ENCODE measurements at places on chromosomes 3 and 15.

DNA sequence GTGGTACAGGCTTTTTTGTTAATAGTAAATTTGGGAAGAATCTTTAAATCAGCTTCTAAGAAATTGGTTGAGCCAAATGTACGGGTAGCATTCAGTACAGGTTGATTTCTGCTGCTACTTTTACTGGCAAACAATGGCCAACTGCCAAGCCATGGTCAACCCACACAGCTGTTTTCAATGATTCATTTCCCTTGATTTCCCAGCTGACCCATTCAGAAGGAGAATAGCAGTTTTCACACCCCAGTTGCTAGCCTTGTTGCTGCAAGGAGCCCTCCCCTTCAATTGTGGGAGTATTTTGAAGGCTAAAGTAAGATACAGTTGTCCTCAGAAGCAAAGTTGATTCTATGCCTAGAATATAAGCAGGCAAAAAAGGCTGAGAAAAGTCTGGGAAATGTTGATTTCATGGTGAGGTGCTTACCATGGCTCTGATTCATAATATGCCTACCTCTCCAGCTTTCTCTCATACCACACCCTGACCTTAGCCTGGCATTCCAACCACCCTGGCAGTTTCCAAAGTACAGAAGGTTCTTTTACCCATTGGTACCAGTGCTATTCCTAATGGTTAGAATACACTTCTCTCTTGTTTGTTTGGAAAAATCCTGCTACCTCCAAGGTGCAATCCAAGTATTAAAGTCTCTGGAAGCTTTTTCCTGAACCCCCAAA, 320.3 kb upstream of the TGFBR2 start:
- DNase-seq, result peak; percentile 84

GRCh38 chr15:100614336-100614735, 11.9 kb downstream of the ASB7 start:
- DNase-seq, result no peak

DNA sequence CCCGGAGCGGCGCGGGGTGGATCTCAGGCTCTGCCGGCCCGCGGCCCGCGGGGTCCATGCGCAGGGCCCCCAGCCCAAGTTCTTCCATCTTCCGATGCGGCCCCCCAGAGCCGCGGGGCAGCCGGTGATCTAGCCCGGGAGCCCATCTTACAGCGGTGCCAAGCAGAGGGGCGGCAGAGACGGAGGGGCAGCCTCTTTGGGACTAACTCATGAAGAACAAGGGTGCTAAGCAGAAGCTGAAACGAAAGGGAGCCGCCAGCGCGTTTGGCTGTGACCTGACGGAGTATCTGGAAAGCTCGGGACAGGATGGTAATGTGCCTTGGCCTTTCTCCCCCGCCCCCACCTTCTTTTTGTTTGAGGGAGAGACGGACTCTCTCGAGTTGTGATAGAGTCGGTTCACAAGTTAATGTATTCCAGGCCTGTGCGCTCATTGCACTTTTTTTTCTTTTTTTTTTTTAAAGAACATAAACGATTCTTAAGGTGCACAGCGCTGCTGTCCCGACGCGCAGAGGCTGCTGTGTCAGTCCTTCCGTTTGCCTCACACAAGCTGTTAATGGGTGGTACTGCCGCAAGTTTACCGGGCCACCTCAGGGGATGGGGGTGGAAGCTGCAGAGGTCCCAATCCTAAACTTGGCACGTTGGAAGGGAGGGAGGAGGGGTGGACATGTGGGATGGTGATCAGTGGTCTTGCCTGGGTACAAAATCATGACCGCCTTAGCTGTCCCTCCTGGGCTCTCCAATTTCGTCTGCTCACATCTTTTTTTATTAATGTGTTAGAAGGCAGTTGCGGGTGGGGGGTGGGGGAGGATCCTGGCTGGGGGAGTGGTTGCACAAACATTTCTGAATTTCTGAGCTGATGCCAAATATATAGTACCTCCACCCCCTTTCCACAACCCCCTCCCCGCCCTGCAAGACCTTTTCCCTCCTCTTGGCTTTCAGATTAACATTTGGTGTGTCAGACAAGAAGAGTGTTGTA, 801 bp downstream of the ARHGAP31 start:
- DNase-seq, result peak; percentile 64

- no peak for DNase-seq
Observed at GRCh38 chr3:46881596-46882376, 4.3 kb downstream of the PTH1R start.

DNA sequence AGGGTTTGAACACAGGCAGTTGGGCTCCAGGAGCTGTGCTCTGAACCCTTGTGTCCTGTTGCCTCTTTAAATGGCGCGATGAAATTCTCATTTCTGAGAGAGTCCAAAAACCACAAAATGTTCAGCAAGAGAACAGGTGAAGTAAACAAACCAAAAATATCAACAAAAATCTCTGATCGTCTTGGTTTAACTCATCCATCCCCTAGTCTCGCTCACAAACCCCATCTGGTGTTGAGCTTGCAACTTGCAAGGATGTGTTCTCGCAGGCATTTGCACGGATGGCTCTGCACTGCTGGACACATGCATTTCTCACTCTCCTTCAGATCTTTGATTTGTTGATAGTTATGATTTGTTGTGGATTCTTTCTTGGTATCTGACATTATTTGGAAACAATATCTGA, 31.1 kb downstream of the FAH start:
- no peak for DNase-seq

- DNase-seq, result no peak
Observed at GRCh38 chr3:116020495-116020894, 397.2 kb downstream of the GAP43 start.

GRCh38 chr3:195697582-195698324, 23.0 kb upstream of the MUC20 start:
- DNase-seq, result no peak

- DNase-seq, result no peak
Observed at GRCh38 chr15:77464129-77464865, 43.6 kb downstream of the HMG20A start.

DNA sequence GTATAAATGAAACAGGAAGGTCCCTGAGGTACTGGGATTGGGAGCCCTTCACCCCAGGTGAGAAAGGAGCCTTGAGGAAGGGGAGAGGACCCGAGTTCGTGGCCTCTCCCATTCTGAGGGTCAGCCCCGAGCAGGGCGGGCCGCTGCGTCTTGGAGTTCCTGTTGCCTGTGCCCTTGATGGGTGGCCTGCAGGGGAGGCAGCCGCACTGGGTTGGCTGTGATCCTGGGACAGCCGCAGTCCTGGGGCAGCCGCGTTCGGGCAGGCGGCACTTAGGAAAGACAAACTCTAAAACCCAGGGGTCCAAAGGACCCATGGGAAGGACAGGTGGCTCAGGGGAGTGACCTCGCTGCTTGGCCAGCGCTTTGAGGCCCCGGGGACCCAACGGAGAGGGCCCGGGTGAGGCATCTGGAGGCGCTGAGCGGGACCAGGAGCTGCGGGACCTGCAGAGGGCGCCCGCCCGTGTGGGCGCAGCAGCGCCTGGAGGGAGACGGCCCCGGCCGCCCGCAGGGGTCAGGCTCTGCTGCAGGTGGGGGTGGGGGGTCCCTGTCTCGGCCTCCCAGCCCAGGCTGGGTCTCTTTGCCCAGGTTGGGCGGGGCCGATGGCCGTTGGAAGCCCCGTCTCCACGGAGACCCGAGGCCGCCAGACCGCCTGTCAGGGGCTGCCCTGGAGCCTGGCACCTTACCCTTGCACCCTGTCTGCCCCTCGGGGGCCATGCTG, 65.1 kb downstream of the HMCES start:
- DNase-seq, result peak; percentile 34

DNA sequence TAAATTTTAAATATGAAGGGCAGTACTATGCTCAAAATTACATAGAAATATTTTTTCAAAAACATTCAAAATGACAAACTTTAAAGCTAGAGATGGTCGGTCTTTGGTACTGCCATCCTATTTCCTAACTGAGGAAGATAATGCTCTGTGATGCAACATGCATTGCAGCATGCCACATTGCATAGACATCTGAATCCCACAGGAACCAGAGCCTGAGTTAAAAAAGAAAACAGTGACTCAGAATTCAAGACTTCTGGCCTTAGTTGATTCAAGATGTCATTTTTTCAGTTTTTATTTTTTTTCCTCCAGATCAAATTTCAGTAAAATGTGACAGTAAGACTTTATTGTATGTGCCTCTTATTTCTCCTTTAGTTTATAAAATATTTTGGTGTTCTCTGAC, 33.1 kb downstream of the TP63 start:
- DNase-seq, result no peak

DNA sequence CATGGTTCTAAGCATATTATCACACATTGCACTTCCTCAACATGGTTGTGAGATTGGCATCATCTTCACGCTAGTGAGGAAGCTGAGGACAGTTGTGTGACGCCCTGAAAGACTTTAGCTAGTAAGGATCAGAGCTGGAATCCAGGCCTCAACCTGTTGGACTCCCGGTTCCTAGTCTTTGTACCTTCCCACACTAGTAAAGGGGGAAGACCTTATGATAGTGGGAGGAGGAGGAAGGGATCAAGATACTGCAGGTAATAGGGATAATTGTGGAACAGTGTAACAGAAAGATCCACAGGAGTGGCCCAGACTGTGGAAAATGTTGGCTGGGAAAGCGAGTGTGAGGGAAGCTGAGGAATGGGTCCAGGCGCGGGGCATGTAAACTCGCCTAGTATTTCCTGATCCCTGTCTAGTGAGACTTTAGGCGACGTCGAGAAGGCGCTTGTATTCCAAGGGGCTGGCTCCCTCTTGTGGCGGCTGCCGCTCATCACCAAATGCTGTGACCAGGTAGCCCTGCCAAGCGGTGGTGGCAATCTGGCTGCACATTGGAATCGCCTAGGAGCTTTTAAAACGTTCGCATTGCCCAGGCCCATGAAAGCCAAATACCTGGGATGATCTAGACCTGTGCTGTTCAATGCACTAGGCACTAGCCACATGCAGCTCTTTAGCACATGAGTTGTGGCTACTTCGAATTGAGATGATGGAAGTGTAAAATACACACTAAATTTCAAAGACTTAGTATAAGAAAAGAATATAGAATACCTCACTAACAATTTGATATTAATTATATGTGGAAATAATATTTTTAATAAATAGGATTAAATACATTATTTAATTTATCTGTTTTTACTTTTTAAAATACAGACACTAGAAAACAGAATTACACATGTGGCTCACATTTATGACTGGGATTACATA, 38.8 kb upstream of the CLDN18 start:
- DNase-seq, result peak; percentile 67

DNA sequence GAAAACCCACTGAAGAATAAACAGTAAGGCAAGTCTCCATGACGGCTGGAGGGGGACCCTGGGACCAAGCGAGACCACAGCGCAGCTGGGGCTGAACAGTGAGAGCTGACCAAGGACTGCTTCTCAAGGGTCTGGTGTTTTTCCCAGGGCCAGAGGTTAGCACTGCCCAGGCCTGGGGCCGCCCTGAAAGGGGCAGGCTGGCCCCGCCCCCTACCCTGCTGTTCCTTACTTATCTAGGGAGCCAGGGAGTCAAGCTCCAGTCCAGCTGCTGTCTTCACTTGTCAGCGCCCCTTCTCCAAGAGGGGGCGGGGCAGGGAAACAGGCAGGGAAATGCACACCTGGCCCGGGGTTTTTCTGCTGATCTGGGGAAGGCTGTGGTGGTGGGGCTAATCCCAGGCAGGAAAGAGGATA, 51.6 kb upstream of the HACD2 start:
- DNase-seq, result no peak

DNA sequence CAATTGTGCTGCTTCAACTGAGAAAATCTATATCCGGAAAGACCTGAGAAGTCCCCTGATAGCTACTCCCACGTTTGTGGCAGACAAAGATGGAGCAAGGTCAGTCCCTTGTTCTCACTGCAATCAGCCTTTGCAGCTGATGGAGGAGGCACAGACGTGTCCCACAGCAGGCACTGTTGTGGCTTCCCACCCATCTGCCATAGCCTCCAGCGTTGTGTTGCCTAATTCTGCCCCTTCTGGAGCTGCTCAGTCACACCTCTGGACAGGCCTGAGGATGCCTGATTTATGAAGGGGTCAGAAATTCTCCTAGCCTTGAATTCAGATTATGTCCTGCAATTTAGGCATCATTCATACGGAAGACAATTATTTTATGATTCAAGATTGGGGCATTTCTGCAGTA, 41.9 kb downstream of the MRPS25 start:
- DNase-seq, result no peak

DNA sequence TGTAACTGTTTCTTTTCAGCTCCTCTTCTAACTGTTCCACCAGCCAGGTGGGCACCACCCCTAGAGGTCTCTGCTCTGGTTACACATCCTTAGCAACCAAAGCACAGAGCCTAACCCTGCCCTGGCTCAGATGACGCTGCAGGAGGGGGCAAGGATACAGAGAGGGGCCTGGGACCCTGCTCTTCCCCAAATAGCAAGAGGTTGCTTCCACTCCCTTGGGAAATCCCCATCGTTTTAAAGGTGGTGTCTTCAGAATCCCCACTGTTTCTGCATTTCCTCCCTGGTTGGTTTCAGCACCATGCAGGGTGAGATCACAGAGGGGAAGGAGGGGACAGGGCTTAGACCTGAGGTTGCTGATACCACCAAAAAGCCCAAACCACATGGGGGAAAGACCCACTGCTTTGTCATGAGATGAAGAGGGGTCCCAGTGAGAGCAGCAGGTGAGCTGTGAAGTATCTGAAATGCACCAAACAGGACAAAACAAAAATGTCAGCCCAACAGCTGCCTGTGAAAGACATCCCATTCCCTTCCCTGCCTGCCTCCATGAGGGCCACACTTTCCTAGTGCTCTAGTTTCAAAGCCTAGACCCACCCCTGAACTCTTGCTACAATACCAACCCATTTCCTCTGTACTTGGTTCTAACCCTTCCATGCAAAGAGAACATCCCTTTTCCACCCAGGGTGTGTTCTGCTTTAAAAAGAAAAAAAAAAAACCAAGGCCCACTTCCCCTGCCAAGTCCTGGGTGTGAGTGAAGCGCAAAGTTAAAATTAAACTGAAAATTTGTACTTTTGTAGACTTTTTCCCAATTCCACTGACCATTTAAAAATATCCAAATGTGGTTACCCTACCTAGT, 29.0 kb downstream of the ANP32A start:
- peak; percentile 78 for DNase-seq

- no peak for DNase-seq
Observed at GRCh38 chr15:68774120-68774519, 46.6 kb downstream of the ANP32A start.

DNA sequence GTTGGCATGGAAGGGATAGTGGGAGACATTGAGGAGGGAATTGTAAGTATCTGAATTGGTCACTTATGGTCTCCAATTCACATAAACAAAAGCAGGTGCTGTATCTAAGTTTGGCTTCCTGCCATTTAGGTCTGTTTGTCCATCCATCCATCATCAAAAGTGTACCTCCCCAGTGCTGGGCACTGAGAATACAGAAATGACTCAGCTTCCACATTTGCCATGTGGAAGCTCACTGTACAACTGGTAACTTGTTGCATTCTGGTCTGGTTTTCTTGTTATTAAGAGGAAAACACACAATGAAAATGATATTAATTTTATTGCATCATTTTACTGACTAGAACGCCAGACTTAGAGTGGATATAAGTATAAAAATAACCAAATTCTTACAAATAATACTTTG, 30.9 kb upstream of the MUC13 start:
- DNase-seq, result no peak

GRCh38 chr15:57090496-57090859, 172.0 kb downstream of the TCF12 start:
- DNase-seq, result no peak

- peak; percentile 51 for DNase-seq
Observed at GRCh38 chr3:87298111-87298718, 21.8 kb upstream of the POU1F1 start.
